Activated naive CD8-positive, alpha-beta T cell treated with anti-CD3 and anti-CD28 coated beads for 36 hours (primary cell): ENCODE measurements at places on chromosomes 4 and X.

- DNase-seq, result no peak
Measured at GRCh38 chrX:8048466-8048865, 121.3 kb upstream of the PNPLA4 start.

- DNase-seq, result no peak
Measured at GRCh38 chrX:17923546-17923945, 62.4 kb upstream of the RAI2 start.

- no peak for DNase-seq
Measured at GRCh38 chr4:98501383-98501782, 157.0 kb downstream of the TSPAN5 start.

DNA sequence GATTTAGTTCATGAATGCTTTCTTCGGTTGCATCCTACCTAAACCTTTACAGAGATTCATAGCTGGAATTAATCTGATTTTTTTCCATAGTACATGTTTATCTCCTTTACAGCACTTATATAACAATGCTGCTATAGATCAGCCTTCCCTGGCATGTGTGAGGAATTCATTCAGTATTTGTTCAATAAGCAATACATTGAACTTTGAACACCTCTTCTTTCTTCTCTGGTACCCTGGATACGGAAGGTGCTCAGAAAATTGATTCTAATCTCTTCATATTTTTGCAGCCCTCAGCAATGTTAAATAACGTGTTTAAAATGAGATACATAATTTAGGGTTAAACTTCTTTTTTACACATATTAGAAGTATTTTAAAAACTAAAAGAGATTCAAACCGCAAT lies 467.4 kb downstream of the TRIML1 start:
- no peak for DNase-seq

DNA sequence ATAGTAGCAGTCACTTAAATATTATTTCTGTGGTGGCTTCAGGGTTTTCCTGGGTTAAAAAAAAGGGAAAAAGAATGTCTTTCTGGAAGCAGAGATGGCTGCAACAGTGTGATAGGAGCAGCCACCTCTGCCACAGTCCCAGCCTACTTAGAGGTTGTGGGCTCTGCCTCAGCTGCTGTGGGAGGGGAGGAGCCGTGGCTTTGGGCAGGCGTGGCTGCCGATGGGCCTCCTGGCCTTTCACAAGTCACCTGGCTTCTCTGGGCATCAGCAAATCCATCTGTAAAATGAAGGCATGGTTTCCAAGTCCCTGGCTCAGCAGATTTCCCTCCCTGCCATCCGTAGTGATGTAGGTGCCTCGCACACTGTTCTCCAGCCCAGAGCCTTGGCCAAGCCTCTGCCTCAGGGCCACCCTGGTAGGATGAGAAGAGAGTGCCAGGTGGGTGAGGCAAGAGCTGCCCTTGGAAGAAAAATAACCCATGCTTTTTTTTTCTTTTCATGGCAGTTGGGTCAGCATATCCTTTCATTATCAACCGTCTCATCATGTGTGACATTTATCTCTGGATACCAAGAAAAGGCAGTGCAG lies 66.1 kb downstream of the PTTG2 start:
- DNase-seq, result no peak

- DNase-seq, result no peak
Measured at GRCh38 chr4:176781739-176782100, 11.0 kb downstream of the VEGFC start.

DNA sequence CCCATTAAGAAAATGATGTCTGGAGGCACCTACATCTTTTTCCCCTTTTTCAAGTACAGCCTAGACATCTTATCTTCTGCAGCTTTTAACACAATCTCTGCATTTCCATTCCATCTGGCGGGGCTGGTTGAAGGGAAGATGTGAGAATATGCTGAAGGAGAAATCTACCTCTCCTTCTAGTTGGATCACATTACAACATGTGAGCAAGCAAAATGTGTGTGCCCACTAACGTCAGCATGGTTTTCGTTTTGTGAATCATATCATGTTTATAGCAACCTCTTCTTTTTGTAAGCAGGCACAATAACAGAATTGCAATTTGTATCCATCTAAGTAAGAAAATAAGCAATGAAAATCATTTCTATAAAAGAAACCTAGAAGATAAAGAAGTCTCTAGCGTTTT lies 28.9 kb upstream of the MID1 start:
- no peak for DNase-seq

DNA sequence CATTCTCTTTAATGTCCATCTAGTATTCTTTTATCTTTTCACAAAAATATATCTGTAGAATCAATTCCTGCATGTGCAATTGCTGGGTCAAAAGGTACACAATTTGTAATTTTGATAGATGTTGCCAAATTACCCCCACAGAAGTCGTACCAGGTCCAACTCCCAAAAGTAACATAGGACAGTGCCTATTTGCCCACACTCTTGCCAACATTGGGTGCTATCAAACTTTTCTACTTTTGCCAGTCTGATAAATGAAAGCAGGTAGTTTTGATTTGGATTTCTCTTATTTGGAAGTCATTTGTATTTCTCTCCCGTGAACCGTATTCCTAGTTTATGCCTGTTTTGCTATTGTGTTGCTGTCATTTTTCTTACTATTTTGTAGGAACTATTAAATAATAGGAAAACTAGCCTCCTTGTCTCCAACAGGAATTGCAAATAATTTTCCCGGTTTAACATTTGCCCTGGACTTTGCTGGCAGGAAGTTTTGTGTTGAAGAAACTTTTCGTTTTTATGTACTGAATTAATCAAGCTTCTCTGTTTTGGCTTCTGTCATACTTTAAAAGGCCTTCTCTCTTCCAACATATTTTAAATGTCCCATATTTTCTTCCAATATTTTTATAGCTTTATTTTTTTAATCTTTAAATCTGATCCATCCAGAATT lies 33.1 kb downstream of the ZNF275 start:
- DNase-seq, result no peak

- no peak for DNase-seq
Measured at GRCh38 chr4:4694296-4694772, 152.5 kb upstream of the STX18 start.

DNA sequence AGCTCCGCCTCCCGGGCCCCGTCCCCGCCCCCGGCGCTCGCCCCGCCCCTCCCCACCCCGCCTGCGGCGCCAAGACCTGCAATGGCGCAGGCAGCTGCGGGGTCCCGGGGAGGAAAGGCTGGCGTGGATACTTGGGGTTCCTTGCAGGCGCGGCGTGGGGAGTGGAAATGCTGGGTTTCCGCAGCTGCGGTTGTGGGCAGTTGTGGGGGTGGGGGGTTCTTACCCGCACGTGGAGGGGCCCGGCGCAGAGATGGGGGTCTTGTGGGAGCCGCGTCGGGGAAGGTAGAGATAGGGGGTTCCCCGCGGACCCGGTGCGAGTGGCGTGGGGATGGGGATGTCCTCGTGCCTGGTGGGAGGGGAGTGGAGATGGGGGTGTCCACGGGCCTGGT lies 680 bp upstream of the ASMTL start:
- DNase-seq, result no peak

DNA sequence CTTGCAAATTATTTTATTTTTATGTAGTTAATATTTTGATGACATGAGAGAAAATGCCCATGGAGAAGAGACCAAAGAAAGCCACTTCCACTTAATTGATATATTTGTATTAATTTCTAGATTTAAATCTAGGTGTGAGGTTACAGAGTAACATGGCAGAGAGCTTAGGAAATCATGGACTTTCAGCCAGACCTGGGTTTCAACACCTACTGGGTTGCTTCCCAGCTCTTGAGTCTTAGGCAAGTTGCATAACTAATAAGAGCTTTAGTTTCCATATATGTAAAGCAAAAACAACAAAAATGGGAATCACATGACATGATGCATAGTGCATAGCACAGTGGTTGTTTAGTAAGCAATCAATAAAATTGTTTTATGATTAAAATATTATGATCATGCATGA lies 413.3 kb downstream of the CCSER1 start:
- no peak for DNase-seq
